ENCODE measurements at places on chromosomes 3 and 15.

GRCh38 chr3:164452707-164453106 lies 625.6 kb downstream of the SI start:
- no peak for DNase-seq

GRCh38 chr3:82783194-82783593 lies 1021.7 kb upstream of the GBE1 start:
- no peak for DNase-seq

- no peak for DNase-seq
Observed at GRCh38 chr3:172156586-172156955, 117.2 kb downstream of the FNDC3B start.

DNA sequence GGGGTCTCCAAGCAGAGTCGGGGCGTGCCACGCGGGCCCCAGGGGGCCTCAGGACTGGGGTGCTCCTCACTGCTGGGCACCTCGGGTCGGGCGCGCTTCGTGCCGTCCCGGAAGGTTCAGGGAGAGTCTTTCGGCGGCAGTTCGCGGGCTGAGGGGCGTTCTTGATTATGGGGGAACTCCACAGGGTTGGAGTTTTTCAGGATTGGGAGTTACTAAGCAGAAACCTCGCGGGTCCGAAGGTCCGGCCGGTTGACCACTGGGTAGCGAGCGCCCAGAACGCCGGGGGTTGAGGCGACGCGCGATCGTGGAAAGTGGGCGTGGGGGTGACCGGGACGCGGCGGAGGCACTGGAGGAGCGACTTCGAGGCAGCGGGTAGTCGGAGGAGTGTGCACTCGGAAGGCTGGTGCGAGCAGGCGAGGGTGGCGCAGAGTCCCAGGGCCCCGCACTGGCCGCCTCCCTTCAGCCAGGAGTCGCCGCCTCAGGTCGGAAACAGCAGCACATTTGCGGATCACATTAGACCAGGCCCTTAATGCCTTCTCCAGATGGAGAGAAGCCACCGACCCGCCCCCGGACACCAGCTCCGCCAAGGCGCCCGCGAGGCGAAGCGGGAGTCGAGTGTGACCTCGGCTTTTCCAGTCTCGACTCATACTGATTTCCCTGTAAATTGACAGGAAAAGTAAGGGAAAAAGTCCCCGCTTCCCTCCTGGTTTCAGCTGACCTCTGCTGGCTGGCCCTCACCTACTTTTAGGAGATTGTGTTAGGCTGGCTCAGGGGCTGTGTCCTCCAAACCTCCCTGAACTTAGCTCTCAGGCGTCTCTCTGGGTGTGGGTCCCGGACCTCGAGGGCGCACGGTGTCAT lies 685 bp downstream of the ADAMTSL3 start:
- DNase-seq = no peak

DNA sequence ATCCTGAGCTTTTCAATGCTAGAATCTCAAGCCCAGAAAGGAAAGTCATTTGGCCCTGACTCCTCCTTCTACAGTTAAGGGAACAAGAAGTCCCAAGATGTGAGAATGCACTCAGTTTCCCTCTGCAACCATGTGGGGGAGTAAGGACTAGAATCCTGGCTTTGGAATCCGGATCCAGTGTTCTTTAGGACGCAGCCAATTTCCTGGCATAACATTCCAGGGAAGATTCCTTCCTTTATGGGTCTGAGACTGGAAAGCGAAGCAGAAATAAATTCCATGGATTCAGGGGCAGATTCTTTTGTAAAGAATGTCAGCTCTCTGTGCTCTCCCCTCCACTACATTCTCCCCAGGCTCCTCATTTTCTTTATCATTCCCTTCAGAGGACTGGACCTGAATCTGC lies 151.8 kb upstream of the SOX14 start:
- no peak for DNase-seq

GRCh38 chr15:26144836-26145235 lies 281.7 kb upstream of the ATP10A start:
- no peak for DNase-seq

DNA sequence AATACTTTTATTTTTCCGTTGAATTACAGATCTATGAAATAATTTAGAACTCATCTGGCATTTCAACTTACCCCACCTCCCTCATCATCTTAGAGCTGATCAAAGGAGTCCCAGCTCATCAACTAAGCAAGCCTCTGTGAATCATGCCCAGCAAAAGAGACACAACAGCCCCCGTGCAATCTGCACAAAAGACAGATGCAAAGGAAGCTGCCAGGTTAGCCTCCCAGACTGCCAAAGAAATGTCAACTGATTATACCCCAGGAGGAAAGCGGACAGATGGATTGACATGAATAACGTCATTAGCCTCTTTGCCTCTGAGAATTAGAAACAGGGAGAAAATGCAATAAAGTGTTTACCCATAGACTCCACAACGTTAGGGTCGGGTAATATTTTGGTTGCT lies 75.0 kb downstream of the GABRB3 start:
- no peak for DNase-seq

- no peak for DNase-seq
Observed at GRCh38 chr3:149554826-149555225, 80.3 kb downstream of the TM4SF4 start.

- no peak for DNase-seq
Observed at GRCh38 chr3:24296441-24297205, 198.0 kb downstream of the THRB start.

- DNase-seq = no peak
Observed at GRCh38 chr3:14378415-14378814, 24.0 kb upstream of the SLC6A6 start.

DNA sequence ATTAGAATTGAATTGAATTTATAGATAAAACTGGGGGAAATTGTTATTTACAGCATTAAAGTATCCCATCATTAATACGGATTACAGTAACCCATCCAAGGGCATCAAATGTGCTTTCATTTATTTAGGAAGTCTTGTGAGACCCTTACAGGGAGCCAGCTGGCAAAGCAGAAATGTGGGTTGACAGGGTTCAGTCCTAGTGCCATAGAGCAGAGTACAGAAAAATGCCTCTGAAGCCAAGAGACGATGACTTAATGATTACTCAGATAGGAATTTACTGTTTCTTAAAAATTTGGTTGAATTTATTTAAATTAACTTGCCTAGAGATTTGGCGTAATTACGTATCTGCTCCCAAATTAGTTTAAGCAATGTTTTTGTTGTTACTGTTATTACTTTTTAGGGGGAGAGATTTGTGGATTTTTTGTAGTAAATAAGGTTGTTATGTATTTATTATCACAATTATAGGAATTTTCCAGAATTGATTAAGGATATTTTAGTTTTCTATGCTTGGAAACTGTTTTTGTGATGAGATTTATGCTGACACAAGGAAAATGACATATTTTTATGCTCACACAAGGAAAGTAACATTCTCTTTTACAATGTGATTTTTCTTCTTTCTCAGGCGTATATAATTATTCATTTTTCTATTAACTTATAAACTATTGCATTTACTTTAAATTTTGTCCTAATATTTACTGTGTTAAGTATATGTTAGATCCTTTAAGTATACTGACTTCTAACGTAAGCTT lies 152.0 kb downstream of the EPHA6 start:
- no peak for DNase-seq

DNA sequence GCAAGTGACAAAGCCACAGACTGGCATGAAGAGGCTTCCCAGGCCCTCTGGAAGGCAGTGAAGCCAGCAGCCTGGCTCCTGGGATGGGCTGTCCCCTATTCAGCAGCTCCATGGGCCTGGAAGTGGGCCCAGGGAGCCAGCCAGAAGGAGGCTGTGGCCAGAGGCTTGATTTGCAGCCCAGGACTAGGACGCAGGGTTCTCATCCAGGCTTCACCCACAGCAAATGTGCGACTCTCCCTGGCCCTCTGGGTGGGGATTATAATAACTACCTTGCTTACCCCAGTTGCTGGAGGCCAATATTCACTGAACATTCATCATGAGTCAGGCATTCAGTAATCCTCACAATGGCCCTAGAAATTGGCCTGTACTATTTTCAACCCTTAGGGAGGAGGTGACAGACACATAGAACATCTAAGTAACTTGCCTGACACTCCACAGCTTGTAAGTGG lies 24.6 kb upstream of the SRP14 start:
- no peak for DNase-seq

DNA sequence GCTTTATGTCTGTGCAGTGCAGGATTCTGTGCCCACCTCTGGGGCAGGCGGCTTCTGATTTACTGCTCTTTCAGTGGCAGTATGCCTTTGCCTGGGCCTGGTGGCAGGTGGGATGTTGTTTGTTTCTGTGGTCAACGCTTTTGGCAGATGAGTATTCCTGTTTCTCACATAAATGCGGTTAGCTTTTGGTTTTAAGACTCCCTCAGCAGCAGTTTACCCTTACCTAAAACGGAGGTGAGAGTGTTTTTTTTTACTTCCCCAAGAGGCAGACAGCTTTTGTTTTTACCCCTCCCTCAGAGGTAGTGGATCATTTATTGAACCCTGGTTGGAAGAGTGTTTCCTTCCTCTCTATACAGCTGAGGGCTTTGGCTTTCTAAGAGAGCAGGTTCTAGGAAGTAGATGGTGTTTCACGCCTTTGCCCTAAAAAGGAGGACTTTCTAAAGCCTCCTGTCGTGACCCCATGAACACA lies 134.1 kb upstream of the PLSCR5 start:
- DNase-seq = no peak

GRCh38 chr3:170992854-170993253 lies 33.7 kb downstream of the SLC2A2 start:
- no peak for DNase-seq

DNA sequence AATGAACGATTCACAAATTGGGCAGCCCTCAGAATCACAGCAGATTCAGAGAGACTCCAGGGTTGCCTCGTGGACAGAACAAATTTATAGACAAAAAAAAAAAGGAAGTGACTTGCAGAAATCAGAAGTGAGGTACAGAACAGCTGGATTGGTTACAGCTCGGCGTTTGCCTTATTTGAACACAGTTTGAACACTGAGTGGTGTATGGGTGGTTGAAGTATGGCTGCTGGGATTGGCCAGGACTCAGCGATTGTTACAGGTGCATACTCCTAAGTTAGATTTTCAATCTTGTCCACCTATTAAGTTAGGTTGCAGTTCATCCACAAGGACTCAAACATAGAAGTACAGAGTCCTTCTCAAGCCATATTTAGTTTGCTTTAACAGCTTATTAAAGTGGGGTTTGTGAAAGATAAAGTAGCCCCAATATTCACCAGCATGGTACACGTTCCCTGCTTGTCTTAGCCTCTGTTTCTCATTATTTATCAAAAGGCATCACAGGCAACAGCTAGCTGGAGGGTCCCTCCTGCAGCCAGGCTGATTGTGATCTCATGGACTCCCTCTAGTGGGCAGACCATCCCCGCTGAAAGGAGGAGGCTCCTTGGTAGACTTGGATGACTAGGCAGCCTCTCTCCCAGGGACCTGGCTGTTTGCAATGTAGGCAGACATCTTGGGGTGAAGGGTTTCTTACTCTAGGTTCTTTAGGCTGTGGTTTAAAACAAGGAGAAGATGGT lies 17.6 kb upstream of the ALDH1L1 start:
- peak; percentile 54 for DNase-seq

DNA sequence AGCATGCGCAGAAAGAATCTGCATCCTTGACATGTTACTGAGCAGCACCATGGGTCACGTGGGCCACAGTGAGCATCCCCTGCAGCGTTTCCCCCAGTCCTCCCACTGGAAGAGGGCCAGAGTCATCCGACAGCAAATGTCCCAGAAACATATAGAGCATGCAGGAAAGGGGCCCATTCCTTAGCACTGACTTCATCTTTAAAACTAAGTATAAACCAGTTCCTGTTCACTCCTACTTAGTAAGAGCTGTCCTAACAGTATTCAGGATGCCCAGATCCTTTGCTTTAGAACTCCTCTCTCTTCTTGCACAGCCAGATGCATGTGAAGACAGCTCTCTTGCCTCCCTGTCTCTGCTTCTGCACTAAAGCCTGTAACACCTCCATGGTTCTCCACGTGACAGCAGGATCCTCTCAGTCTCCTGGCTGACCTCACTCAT lies 79.3 kb upstream of the OXTR start:
- peak; percentile 51 for DNase-seq

DNA sequence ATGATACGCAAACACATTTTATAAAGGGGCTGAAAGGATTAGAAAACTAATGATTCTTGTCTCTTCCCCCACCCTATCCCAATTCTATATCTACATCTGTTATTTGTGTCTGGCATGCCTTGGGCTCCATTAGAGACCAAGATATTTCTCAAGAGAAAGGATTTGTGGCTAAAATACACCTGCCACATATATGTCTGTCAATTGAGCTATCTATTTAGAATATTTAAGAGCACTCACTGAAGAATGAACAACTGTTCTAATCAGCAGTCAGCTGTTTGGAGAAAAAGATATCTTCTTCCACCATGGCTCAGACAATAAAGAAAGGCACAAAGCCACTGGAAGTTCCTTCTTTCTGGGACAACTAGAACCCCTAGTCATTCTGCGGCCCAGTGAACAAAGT lies 61.7 kb upstream of the LRRN1 start:
- DNase-seq = no peak

GRCh38 chr3:66931291-66931690 lies 66.8 kb upstream of the KBTBD8 start:
- DNase-seq = no peak

- no peak for DNase-seq
Observed at GRCh38 chr3:126307591-126308393, 49.4 kb downstream of the KLF15 start.

Data from SW 1271 (cell line).